GM20000 (cell line): ENCODE measurements at places on chromosomes 7 and 10.

DNA sequence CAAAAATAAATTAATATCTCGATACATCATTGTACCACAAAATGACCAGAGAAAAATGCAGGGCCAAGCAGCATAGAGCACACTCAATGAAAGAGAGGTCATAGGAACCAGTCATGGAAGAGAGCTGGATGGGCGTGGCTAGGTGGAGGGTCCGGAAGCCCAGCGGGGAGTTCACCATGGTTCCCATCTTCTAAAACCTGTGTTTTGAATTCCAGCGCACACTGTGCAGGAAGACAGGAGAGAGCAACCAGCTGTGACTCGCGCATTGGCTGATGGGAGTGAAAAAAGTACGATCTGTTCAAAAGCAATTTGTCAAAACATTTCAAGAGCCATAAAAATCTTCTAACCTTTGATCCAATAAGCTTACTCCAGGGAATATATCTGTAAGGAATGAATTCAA is 125.2 kb upstream of the NANOS1 start:
- no peak for DNase-seq

GRCh38 chr7:43439631-43440401 is 143.1 kb upstream of the STK17A start:
- DNase-seq, result peak; percentile 86

DNA sequence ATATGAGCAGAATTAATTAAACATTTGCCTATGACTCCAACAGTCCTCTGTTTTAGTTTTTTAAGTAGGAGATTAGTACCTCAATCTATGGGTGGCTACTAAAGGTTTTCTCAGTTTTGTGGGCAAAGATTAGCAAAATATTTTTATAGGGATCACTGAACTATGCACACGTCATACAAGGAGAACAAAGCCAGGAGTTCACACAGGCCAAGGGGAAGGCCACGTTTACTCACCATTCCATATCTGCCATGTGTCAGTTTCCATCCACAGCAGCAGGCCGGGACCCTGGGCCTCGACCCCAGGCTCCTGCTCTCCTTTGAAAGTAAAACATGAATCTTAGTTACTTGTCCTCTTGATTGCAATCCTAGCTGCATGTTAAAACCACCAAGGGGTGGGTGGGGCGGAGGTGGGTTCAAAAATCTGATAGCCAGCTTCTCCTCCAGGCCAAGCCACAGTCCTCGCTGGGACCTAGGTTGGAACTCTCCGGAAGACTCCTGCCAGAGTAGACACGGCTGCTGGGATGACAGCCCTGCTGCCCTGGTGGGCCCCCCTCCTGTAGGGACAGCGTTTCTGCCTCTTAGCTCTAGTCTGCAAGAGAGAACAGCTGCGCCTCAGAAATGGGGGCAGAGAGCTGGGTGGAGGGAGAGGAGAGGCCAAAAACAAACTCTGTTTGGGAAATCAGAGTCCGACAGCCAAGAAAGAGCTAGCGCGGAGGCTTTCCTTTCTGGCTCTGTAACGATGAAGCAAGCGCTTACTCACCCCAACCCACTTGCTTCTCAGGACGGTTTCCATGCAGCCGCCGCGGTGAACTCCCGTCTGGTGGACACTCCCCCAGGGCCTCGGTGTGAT is 35.6 kb downstream of the PITRM1 start:
- no peak for DNase-seq

GRCh38 chr10:112991888-112992491 is 41.9 kb downstream of the TCF7L2 start:
- no peak for DNase-seq

- DNase-seq, result no peak
Observed at GRCh38 chr7:39644170-39644569, 20.8 kb downstream of the RALA start.

- no peak for DNase-seq
Observed at GRCh38 chr7:24974026-24974832, 5.7 kb downstream of the OSBPL3 start.

DNA sequence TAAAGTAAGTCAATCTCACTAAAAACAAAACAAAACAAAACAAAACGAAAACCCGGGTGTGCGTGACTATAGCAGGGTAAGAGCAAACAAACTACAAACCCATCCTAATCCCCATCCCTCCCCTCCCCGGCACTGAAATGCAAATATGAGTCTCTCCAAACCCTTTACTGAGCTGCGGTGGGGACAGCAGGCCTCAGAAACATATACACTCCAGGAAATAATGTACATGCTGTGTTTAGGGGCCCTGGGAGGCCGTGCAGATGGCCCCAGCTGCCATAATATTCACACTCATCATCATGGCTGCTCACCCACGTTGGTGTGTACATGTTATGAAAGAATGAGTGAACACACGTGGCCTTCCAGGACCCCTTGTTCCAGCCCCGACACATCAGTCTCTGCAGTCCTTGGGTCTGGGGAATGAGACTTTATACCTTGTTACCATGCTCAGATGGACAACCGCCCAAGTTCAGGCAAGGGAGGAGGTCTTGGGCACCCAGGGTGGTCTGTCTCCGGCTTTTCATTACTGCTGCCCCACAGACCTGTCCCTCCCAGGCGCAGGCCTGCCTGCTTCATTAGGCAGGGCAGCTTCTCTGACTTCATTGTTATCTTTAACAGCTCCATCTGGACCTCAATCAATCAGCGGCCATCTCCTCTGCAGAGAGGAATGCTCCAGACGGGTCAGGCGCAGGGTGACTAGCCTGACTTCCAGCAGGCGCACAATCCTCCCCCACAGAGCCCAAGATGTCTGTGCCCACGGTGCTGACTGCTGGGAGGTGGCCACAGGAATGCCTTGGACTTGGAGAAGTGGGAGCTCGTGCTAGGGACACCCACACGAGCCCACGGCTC is 20.6 kb downstream of the HSPA12A start:
- no peak for DNase-seq

GRCh38 chr7:113198226-113198625 is 79.9 kb upstream of the SMIM30 start:
- DNase-seq, result no peak

GRCh38 chr7:155450558-155450969 is 7.4 kb upstream of the EN2 start:
- no peak for DNase-seq

DNA sequence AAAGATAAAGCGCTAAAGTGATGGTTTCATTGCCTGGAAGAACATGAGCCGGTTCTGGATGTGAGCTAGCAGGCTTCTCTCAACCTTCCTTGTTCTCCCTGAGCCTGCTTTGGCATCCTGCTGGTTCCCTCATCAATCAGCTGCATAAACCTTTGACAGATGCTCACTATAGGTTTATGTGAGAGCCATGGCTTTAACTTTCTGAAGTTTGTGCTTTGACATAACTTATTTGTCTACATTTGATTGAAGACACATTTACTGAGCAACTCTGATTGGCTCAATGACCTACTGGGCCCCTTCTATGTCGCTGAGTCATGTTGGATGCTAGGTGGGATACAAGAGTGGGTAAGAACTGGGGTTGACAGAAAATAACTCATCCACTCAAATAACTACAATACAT is 192.0 kb downstream of the ADAM12 start:
- no peak for DNase-seq

GRCh38 chr10:79260811-79261740 is 86.2 kb upstream of the PPIF start:
- no peak for DNase-seq

DNA sequence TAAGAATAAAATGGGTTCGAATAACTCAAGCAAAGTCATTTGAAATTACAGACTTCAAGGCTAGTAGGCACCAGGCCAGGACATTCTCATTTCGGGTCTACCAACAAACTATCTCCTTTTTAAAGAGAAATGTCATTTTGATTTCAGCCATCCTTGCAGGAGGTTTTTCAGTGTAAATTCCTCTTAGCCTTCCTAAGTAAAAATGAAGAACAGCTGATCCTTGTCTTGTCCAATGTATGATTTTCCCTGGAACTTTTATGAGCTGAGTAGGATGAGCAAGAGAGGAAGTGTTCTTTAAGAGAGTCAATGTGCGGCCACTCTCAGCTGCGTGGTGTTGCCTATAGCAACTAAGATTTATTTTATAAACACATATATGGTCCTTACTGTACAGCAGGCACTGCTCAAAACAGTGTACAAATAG is 110.1 kb downstream of the PLCE1 start:
- no peak for DNase-seq

- no peak for DNase-seq
Observed at GRCh38 chr10:58094985-58095718, 172.5 kb downstream of the IPMK start.

DNA sequence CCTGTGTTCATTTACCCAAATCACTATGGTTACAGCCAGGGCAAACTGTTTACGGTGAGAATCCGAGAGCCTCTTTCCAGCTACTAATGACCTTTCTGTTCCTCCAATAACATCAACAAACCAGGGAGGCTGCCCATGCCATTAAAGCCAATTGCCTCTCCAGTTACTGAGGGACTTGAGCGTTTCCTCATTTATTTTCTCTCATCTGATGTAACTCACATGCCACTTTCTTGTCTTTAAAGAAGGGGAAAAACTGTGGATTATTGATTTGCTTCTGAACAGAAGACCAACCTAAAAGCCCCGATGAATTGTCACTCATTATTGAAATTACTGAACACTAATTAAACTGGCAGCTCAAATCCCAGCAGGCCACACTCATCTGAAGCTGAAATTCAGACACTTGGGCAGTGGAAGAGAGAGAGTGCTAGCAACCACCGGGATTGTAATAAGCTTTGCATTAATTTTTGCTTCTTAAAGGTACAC is 595.8 kb upstream of the MKI67 start:
- DNase-seq, result no peak

GRCh38 chr10:32210306-32211045 is 136.5 kb downstream of the EPC1 start:
- no peak for DNase-seq

GRCh38 chr7:53431901-53432300 is 396.5 kb downstream of the POM121L12 start:
- no peak for DNase-seq

- no peak for DNase-seq
Observed at GRCh38 chr7:85065888-85066485, 120.9 kb downstream of the SEMA3D start.

DNA sequence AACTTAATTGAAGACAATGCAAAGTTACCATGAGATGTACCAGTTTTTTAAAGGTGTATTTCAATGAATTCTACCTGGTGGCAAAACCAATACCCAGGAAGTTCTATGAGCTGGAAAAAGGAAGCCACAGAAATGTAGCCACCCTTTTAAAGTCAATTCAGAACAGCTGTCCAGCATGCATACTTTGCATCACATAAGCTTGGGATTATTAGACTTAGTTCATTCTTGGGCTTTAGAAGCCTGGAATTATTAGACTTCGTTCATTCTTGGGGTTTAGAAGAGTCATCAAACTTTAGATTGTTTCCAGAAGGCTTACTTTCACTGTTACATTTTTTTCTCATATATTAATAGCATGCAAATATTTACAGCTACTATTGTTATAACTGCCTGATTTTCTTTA is 20.9 kb downstream of the SLC25A13 start:
- no peak for DNase-seq

- DNase-seq, result no peak
Observed at GRCh38 chr7:81206667-81207360, 288.0 kb upstream of the SEMA3C start.

DNA sequence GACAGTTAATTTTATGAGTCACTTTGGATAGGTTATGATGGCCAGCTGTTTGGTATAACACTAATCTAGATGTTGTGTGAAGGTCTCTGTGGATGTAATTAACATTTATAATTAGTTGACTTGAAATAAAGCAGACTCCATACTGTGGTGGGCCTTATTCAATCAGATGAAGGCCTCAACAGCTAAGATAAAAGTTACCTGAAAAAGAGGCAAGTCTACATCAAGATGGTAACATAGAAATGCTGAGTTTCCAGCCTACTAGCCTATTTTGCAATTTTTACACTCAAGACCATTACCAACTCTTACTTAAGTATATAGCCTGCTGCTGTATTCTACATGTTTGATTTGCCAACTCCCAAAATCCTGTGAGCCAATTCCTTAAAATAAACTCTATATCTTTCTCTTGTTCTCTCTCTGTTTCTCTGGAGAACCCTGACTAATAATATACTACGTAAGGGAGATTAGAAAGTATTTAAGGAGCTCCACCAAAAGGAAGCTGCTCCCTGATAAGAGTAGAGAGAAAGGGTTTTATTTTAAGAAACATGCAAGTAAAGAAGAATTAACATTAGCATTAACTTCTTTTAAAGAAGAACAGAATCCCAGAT is 42.7 kb downstream of the ZNF438 start:
- DNase-seq, result no peak

- DNase-seq, result no peak
Observed at GRCh38 chr7:151761231-151761630, 115.7 kb downstream of the PRKAG2 start.

DNA sequence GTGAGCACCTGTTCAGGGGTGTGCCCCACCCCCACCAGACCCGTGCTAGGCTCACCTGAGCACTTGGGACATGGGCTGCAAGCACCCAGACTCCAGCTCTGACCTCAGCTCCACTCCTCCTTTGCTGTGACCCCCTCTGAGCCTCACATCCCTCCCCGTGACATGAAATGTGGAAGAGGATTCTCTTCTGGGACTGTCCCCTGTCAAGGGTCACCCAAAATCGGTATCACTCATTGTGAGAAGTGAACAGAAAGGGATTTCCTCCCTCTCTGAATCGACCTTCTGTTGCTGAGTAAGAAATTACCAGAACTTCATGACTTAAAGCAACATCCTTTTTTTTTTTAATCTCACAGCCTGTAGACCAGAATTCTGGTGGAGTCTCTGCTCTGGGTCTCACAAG is 6.2 kb upstream of the CHST15 start:
- no peak for DNase-seq

DNA sequence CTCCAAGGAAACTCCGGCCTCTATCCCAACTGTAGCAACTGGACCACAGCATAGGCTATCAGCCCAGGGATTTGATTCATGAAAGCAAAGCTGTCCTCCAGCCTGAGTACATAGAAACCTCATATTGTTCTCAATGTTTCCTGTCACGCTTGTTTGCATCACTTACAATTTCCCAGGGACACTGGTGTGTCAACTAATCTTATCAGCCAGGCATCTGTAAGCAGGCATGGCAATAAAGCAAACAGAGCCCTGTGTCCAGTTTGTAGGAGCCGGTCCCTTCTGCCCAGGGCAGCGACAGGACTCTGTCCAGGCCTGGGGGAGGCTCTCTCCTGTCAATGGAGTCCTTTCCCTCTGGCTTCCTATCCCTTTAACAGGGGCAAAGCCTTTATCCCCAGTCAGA is 23.0 kb upstream of the CDHR3 start:
- DNase-seq, result no peak

DNA sequence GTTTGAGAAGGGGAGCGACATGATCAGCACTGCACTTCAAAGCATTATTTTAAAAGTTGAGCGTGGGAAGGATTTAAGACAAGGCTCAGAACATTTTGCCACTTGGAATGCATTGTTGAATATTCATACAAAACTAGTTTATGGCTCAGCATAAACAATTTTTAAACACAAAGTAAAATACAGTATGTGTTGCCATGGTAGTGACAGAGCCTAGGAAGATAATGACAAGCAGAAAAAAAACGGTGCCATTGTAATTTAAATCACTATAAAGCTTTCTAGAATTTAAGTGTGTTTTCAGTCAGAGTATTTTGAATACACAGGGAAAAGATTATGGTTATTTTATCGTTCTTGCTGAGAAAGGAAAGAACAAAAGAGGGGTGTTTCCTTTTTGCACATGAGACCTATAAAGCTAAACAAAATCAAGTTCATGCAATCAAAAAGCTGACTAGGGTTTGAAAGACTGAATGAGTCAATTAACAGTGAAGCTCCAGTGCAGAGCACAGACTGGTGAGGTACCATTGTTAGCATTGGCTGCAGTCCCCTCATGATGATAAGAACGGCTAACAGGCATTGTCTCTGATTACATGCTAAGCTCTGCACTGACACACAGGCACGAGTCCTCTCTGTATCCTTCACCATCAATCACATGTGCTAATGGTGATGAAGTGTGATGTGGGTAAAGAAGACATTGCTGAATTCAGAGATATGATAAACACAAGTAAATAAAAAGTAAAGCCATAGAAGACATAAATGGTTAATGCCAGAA is 181.9 kb upstream of the VSTM2A start:
- DNase-seq, result no peak
